ENCODE measurements at places on chromosomes 11 and 22.

DNA sequence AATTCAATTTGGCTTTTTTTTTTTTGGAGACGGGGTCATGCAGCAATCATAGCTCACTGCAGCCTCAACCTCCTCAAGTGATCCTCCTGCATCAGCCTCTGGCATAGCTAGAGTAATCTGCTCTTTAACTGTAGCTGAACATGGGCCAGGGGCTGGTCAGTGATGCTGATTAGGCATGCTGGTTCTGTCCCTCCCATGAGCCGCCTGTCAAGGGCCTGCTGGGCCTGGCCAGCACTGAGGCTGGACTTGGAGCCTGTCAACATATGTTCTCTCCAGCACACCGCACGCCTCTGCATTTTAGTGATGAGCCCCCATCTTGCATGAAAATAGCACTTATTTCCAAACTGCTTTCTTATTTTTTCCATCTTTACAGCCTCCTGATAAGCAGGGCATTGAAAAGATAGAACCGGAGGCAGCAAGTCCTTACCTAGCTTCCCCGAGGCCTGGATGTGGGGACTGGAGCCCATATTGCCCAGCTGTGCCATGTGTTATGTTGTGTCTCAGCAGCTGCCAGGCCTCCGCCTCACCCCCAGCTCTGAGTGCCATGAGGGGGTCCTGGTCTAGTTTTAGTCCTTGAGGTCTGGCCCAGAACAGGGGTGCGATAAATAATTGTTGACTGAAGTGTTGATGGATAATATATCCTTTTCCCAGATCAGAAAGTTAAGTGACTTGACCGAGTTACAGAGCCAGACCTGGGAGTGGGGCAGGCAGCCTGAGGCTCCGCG lies 80.0 kb downstream of the CTTN start:
- no peak for DNase-seq

DNA sequence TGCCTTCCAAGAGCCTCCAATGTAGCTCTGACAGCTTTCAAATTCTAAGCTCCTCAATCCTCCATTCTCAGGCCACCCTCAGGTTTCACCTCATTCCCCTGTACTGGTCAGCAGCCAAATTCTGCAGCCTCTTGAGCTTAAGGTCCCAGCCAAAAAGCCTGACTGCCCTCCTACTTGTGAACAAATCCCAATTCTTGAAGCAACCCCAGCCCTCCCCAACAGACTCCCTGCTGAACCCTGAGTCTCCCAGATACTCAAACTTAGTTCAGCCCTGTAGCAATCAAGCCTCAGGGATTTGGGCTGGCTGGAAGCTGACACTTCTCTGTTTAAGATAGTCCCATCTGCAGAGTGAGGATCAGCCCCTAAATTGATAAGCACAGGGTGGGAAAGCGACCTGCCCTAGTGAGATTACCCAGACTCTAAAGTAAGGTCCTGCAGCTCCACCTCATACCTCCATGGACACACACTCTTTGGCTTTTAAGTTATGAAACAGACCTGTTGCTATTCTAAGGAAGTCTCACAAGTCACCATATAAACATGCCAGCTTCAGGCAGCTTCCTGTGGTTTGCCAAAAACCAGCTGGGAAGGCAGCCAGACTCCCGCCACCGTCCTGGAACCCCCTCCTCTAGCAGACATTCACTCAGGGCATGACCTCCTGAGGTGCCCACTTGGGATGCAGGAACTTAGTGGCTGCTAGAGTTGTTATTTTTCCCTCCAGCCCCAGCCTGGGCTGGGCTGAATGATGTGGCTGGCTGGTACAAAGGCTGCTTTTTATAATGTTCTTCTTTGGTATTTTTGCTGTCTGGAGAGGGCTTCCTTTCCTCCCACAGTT lies 82.5 kb upstream of the PICALM start:
- no peak for DNase-seq

GRCh38 chr11:19995145-19995544 lies 165.1 kb downstream of the DBX1 start:
- no peak for DNase-seq

DNA sequence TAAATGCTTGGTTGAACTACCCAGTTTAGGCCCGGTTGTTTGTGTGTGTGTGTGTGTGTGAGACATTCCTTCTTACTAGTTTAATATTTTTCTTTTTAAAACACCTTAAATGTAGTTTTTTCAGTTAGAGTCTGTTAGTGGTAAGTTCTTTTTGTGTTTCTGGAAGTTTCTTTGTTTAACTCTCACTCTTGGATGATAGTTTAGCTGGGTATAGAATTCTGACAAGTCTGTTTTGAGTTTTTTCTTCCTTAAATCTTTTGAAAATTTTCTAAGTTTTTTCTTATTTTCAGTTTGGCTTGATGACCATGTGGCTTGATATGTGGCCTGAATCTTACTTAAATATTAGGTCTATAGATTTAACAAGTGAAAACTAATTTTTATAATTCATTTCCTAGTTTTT lies 60.1 kb downstream of the PDE3B start:
- DNase-seq, result no peak

DNA sequence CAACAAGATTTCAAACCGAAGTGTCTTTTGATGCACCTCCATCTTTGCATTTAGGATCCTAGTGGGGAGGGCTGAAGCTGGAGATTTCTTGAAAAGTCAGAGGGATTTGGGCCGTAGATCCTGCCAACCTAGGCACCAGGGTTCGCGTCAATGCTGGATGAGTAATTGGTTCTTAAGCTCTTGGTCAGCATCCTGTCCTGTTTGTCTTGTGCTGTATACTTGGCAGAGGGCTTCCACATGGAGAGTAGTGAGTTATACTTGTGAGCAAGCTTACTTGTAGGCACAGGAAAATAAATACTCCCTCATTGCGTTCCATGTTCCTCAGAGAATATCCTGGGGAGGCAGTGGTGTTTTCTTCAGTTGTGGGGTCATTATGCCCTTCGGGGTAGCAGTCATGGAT lies 12.6 kb downstream of the INSC start:
- DNase-seq, result no peak

GRCh38 chr22:36946421-36947158 lies 33.2 kb downstream of the CSF2RB start:
- no peak for DNase-seq

DNA sequence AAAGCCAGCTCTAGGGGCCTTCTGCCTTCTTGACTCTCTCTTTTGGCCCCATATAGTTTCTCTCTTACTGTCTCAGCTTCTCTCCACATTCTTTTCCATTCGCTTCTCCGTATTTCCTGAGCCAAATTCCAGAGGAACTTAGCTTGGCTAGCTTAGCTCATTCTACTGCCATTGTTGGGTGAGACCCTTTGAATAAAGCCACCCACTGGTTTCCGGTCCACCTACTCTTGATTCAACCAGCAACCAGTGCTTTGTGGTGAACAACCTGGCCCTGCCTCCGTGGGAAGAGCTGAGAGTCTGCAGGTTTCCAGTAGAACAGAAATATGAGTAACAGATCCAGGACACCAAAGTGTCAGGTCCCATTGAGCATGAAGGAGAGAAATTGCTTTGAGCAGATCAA lies 81.3 kb upstream of the ARHGAP20 start:
- DNase-seq, result no peak
